ENCODE measurements at places on chromosomes 2 and 18.
A peak's percentile ranks its signal among the peaks of the same experiment; 100 is the strongest.

GRCh38 chr2:165192729-165193128 lies 11.1 kb downstream of the SCN3A start:
- DNase-seq = no peak

- DNase-seq = no peak
These were observed 793.7 kb upstream of the FANCL start for GRCh38 chr2:59034837-59035236.

DNA sequence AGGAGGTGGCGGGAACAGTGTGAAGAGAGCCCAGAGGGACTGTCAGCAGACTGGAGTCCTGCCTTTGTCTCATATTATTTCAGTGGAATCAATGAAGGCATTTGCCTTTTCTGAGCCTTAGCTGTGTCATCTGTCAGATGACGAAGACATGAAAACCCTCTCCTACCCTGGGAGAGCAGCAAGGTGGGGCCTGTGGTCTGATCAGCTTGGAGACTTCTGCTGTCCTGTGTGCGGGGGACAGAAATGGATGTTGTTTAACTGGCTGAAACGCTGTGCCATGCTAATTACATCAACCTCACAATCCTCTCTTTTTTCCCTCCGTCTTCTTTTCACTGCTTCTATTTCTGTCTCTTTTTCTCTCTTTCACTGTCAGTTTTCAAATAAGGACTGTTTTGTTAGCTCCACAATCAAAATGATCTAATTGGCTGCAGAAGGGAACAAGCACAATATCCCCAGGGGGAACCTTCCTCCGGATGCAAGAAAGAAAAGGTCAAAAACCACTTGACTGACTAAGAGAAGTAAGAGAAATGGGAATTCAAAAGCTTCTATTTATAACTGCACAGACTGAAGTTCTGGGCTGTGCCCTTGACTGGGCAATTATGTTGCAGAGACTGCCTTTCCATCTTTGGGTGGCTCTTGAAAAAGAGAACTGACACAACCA lies 340.1 kb downstream of the CLIP4 start:
- no peak for DNase-seq

GRCh38 chr2:129605646-129606045 lies 373.8 kb upstream of the RAB6C start:
- DNase-seq = no peak

- DNase-seq = no peak
These were observed 19.1 kb downstream of the FHL2 start for GRCh38 chr2:105379741-105380186.

- DNase-seq = no peak
These were observed at the start of gene CACNB4 for GRCh38 chr2:152098496-152099366. Gene CACNB4, minus strand, starts transcription at chr2:152099044.

GRCh38 chr2:38988716-38989115 lies 99.0 kb downstream of the ARHGEF33 start:
- no peak for DNase-seq

DNA sequence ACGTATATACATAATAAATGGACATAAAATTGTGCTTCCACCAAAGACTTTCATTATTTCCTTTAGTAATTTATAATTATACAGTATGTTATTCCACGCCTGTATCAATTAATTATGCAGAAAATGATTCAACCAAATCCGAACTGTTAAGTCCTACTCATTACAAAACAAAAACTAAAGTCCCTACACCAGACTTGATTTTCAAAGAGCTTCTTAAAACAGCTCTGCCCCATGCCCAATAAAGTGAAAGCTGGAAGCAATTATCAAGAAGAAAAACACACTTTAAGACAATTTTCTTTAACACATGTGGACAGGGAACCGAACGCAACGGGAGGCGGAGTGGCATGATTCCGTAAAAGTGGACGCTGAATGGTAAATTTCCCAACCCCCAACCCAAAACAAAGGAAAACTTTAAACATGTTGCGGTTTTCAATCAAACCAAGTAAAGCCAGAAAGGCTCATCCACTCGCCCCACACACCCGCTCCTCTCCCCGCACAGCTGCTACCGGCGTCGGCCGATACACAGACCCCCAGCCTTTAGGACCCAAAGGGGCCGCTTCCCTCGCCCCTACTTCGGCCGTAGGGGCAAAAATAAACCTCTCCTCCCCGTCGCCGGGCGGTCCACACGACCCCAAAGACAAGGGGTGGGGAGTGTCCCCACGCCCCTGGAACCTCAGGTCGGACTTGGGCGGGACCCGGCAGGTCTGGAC lies 705 bp downstream of the YES1 start:
- DNase-seq = peak; percentile 44

- no peak for DNase-seq
These were observed 12.9 kb downstream of the SMYD1 start for GRCh38 chr2:88080545-88080944.

- DNase-seq = no peak
These were observed at the start of gene FN1 for GRCh38 chr2:215435870-215436704. Gene FN1, minus strand, starts transcription at chr2:215436068. Its CDS starts 266 bp downstream, at chr2:215435802.

DNA sequence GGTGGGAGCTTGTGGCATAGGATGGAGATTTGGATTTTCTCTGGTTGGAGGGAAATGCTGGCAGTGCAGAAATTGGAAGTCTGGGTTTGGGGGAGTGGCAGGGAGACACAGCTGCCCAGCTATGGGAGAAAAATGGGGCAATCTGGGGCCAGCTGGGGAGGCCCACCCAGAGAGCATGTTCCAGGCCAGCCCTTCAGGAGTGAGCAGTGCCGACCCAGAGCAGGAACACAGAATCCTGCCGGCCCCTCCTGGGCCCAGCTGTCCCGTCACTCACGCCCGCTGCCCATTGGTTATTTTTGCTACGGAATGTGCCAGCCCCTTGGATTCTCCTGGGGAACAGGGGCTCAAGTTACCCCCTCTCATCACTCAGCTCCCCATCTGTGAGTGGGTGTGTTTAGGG lies 4.9 kb downstream of the SPEG start:
- no peak for DNase-seq

DNA sequence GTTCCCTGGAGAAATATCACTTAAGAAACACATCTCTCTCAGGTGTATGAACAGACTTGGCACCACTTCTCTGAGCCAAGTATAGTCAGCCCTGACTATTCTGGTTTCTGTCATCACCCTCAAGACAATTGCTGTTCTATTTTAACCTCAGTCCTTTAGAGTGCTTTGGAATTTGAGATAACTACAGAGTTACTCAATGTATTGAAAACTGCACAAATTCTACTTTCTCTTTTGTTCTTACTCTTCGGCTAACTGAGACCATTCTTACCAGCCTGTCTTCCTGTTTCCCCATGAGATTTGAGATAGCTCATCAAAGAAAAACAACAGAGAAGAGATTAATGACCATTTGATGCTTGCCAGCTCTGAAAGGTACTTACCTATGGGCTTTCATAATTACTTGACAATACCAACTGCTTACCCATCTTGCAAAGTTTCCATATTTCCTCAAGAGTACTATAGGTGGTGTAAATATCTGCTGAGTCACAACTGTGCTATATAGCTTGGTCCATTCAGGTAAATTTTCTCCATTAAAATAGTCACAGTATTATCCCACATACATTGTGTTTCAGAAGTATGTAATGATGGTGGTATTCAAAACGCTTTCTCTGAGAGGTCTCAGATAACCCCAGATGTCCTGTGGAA lies 467.5 kb upstream of the CHST9 start:
- no peak for DNase-seq

DNA sequence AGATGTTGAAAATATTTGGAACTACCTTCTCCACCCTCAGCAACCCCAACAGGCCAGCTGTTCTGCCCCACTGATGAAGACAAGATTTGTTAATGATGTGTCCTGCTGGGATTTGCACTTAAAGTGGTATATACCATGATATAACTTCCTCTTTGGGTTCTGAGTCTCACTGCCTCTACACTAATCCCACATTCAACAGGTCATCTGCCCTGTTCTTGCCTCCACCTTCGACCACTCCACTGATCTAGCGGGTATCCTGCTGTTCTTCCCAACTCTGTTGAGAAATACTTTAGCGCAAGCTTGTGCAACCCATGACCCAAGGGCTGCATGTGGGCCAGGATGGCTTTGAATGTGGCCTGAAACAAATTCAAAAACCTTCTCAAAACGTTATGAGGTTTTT lies 72.7 kb downstream of the LRP1B start:
- no peak for DNase-seq

DNA sequence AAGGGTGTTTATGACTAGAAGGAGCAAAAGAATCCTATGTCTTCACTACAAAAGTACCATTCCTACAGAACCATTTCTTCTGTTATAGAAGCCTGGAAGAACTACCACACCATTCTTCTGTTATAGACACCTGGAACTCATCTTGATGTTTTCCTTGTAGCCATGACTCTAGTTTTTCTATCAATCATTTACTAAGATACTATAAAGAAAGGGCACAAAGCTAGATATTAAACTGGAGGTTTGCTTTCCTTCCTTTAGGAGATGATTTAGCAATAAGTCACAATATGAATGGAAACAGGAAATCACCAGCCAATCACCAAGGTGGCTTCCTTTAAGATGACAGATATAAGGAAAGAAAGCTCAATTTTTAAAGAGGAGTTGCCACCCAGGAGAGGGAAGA lies 100.3 kb upstream of the NEUROD1 start:
- DNase-seq = no peak

GRCh38 chr18:75497576-75498235 lies 70.2 kb upstream of the SMIM21 start:
- DNase-seq = no peak

- DNase-seq = no peak
These were observed 99.4 kb upstream of the TEX51 start for GRCh38 chr2:126799301-126799700.

- no peak for DNase-seq
These were observed 61.1 kb downstream of the ANTXR1 start for GRCh38 chr2:69073928-69074570.

DNA sequence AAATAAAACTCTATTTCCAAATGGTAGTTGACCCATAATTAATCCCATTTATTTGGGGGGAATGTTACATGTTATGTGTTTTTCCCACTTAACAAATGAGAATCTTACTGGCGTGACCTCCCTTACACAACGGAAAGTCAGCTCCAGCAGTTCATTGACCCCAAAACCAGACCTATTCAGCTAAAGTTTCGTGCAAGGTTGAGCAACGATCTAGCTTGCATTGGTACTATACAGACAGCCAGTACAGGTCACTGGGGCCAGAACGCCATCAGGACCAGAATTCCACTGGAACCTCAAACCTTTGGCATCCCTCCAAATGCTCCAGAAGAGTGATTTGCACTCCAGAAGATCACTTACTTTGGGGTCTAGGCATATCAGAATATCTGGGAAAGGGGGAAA lies 6.8 kb upstream of the CTAGE1 start:
- no peak for DNase-seq

DNA sequence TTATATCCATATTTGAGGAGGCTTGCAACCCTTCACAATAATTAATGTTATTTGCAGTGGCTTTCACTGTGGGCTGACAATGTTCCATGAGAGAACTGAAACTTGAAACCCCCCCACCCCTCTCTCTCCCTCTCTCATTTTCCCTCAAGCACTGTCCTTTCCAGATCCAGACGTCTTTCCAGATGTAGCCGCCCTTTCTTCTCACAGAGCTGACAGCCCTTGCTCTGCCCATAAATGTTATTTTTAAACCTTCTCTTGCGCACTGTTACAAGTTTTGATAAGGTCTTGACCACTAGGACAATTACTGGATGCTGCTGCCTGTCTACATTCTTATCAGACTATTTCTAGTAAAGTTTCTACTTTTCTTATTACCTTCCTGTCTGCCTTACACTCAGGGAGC lies 91.4 kb upstream of the LINC00305 start:
- no peak for DNase-seq
